ENCODE measurements at places on chromosomes 7 and 10. TPM values are rescaled to one million over a fixed set of nuclear protein-coding genes. Genes with fewer than 3 reads are reported as not detected.

GRCh38 chr7:3552499-3552898, 251.4 kb downstream of the SDK1 start:
- DNase-seq, result no peak

DNA sequence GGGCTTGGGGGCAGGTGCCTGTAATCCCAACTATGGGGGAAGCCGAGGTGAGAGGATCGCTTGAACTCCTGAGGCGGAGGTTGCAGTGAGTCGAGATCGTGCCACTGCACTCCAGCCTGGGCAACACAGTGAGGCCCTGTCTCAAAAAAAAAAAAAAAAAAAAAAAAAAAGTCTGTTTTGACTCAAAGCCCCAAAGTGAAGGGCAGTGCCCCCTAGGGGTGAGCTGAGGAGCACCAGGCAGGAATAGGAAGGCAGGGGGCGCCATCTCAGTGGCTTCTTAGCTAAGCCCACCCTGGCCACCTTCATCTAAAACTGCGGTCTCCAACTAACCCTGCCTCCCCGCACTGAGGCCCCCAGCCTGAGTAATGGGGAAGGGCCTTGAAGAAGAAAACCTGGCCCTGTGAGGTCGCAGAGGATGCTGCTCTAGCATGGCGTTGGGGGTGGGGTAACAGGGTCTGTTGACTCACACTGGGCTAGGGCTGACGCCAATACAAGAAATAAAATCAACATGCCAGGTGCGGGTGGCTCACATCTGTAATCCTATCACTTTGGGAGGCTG, 9.8 kb downstream of the PODXL start:
- DNase-seq, result no peak

DNA sequence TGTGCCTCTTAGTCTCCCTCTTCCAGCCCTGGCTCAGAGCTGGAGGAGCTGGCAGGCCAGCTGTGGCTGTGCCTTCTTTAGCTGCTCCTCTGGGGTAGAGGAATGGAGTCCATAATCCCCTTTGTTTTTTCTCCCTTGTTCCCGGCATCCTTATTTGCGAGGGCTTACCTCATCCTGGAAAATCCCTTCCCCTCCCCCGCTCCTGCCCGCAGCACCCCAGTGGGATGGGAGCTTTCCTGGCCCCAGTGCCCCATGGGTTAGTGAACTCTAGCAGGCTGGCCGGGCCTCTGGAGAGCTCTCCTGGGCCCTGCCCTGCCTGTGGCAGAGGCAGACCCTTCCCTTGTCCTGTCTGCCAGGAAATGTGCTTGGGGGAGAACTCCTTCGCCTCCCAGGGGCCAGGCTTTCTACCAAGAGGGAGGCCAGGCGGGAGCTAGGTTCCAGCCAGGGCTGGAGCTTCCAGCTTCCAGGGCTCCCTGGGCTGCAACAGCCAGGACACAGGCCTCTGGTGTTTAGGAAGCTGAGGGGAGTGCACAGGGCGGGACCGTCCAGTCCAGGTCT, 16.5 kb upstream of the TRIM8 start:
- no peak for DNase-seq

DNA sequence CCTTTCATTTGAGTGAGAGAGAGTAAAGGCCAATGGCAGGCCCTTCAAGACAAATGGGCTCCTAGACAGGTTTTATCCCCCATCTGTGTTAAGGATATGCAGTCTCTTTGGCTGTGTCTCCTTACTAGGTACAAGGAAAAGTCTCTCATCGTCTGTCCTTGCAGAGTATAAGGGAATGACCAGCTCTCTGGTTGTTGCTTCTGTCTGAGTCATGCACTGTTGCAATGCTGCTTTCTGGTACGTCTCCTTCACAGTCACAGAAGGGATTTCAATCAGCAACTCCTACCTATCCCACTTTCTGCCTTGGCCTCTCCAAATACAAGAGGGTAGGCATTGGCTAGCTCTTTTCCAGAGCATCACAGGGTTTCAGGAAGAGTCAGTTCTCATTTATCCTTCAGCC, 48.1 kb downstream of the CTTNBP2 start:
- DNase-seq, result no peak

- no peak for DNase-seq
These were observed 11.0 kb downstream of the GUSB start for GRCh38 chr7:65971021-65971420.

DNA sequence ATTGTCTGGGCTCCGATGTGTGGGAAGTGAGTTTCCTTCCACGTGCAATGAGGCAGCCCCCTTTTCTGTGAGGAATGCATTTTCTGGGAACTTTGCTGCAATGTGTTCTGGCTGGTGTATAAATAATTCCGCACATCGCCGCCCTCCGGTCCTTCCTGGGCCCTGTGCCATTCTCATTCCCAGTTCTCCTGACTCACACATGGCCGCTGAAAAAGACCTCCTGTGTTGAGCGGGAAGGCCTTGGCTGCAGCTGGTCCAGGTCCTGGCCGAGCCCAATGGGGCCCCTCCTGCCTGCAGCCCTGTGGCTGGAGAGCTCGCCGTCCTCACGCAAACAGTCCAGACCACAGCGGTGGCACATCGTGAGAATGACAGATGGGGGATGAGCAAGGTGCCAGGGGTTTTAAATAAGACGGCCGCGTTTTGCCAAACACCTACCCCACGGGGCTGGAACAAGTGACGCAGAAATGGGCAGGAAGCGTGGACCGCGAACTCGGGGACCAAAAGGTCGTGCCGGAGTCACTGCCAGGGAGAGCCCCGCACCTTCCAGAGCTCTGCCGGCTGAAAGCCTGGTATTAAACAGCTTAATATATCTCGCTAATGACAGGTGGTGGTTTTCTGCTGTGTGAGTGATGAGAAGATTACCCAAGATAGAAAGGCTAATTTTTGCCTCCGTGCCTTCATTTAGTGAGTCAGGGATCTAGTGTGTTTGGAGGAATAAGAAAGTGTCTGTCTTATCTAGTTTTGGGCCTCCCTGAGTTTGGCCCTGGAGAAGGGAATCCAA, 37.0 kb downstream of the FAM20C start:
- DNase-seq, result no peak

DNA sequence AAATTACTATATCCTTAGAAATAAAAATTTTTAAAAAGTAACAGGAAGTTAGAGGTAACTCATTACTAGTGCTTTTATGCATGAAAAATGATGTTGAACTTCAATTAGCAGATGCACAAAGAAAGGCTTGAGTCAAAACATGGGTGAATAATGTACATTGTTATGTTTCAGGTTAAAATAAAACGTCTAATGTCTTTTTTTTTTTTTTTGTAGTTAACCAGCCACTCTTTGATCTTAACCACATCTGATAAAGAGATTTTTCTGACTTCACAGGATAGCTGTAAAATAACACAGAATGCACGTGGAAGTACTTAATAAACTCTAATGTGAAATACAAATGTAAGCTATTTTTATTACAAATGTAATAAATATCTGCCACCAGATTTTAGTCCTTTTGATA, 61.7 kb downstream of the GSAP start:
- DNase-seq, result no peak

DNA sequence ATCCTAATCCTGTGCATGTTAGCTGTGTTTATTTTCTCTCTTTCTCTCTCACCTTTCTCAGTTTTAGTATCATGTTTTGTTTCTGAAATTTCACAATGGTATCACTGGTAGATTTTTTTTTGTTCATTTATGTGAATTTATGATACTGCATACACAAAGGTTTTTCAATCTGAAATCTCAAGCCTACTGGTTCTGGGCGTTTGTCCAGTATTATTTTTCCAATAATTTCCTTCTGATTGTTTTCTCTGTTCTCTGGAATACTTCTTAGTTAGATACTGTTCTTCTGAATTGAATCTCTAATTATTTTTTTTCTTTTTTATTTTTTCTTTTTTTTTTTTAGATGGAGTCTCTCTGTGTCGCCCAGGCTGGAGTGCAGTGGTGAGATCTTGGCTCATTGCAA, 96.2 kb upstream of the TMEM72 start:
- DNase-seq, result no peak

DNA sequence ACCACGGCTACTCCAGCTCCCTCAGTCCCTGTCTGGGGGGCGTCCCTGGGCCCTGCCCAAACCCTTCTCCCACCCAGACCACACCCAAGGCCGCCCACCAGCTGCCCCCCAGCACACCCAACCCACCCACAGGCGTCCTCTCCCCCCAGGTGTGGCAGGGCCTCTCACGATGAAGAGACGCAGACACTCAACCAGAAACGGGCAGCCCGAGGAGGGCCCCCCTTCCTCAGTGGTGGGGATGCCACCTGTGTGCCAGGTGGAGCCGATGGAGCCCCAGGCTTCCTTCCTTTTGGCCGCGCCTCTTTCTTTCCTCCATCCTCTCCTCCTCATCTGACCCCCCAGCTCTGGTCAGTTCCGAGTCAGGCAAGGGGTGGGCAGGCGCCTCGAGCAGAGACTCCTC, 28.7 kb downstream of the ADGRA1 start:
- no peak for DNase-seq

- DNase-seq, result no peak
These were observed 81.0 kb downstream of the RNF216 start for GRCh38 chr7:5700391-5700985.

GRCh38 chr7:120931243-120931642, 19.3 kb upstream of the ING3 start:
- DNase-seq, result no peak

DNA sequence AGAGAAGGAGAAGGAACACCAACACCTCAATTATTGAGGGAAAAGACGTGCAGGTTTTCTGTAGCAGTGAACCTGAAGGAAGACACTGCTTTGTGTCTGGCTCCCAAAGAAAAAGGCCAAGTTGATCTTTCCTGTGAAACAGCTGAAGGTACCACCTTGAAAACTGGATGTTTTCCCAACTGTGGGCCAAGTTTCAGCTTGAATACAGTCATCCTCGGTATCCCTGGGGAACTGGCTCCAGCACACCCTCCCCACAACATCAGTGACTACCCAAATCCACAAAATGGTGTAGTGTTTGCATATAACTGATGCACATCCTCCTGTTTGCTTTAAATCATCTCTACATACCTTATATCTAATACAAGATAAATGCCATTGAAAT, 297.0 kb upstream of the PITRM1 start:
- no peak for DNase-seq

DNA sequence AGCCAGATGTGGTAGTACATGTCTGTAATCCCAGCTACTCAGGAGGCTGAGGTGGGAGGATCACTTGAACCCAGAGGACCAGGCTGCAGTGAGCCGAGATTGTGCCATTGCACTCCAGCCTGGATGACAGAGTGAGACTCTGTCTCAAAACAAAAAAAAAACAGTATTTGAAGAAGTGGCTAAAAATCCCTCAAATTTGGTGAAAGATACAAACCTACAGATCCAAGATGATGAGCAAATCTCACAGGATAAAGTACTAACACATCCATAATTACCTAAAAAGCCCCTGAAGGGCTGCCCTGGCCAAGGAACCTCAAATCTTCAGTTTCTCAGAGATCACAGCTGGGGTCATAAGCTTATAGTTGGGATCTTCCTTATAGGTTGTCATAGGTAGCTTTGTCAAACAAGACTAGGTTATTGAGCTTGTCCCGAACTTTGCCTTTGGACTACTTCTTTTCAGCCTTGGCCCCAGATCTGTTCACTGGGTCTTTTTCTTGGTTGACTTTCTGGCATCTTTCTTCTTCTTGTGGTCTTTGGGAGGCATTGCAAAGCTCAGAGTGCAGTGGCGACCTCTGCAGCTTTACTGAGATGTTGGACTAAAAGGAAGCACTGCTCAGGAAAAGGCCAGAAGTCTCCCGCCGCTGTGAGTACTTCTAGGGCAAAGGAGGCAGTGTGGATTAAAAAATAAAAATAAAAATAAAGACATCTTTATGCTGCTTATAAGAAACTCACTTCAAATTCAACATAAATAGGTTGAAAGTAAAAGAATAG, 28.6 kb upstream of the SAR1A start:
- DNase-seq, result no peak

GRCh38 chr7:127598318-127598717, 4.8 kb downstream of the FSCN3 start:
- no peak for DNase-seq

KNDC1 gene
- not detected for total RNA-seq
